Trophoblast cell (in vitro differentiated cells and primary cell): ENCODE measurements at places on chromosomes 7 and 10.

DNA sequence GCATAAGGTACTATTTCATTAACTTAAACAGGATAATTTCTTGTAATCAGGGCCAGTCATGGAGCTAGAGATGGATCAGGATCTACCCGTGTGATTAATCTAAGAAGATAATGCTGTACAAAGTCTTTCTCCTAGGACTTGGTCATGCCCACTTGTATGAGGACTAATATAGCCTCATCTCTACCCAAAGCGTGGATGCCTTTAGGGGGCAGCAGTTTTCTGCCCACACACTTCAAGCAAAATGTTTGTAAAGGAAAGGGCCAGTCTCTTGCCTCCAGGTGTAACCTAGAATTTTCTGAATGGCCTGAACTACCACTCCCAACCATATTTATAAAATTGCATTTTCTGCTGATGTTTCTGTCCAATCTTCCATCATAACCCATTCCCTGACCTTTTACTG, 764.0 kb upstream of the IGFBP3 start:
- DNase-seq = no peak

DNA sequence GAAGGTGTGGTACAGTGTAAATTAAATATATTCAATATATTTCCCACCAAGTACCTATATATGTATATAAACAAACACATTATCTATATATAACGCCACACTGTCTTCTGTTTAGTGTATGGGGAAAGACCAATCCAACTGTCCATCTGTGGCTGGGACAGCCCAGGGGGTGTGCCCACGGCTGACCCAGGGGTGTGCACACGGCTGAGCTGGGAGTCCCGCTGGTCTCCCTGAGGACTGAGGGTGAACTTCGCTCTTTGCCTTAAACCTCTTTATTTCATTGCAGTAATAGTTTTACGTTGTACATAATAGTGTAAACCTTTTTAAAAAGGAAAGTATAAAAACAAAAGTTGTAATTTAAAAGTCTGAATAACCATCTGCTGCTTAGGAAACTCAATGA, 6.3 kb downstream of the EN2 start:
- DNase-seq = no peak

GRCh38 chr10:89857431-89858042, 156.1 kb downstream of the KIF20B start:
- no peak for DNase-seq

GRCh38 chr7:2510909-2511768, 8.4 kb upstream of the LFNG start:
- DNase-seq = no peak

DNA sequence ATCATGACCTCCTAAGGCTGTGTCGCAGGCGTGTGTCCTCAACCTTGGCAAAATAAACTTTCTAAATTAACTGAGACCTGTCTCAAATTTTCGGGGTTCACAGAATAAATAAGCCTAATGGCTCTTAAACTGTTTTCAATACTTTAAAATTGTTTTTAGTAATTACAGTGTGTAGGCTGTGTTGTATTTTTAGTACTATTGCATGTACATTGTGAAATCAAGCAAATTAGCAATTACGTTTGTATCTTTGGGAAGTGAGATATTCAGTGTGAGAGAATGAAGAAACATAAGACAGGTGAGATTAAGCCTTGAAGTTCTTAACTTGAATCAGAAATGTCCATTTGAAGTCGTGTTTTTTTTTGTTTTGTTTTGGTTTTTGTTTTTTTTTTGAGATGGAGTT, 4.8 kb upstream of the AKR1B10 start:
- DNase-seq = no peak

GRCh38 chr7:51369746-51370145, 53.1 kb upstream of the COBL start:
- DNase-seq = peak; percentile 60

DNA sequence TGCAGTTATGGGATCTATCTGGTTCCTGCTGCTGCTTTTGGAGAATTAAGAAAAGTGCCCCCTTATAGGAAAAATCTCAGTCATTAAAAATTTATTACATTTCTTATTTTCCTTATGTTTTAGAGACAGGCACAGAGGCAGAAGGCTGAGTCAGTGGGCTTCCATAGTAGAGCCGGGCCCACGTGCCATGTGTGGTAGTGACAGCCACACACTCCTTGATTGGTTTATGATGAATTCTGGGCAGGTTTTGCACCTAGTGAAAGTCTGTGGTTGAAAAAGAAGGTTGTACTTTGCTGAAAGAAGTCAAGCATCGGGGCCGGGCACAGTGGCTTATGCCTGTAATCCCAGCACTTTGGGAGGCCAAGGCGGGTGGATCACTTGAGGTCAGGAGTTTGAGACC, 109.9 kb downstream of the FANK1 start:
- no peak for DNase-seq

- peak; percentile 30 for DNase-seq
Measured at GRCh38 chr7:156777364-156778069, 115.5 kb downstream of the LMBR1 start.

DNA sequence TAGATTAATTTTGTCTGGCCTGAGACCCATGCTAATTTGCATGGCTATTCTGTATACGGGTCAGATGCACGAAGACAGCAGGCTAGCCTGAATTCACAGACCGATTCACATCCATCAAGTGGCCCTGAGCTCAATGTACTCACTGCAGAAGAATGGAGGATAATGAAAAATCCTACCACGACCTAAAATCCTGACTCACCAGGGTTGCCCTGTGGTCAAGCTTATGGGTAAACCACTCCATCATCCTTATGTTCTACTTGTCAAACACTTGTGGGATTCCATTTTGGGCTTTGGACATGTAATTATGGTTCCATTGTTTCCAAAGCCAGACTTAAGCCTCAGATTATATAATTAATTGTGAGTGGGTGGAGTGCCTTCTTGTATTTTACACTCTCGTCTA, 110.4 kb upstream of the ZNF438 start:
- no peak for DNase-seq

DNA sequence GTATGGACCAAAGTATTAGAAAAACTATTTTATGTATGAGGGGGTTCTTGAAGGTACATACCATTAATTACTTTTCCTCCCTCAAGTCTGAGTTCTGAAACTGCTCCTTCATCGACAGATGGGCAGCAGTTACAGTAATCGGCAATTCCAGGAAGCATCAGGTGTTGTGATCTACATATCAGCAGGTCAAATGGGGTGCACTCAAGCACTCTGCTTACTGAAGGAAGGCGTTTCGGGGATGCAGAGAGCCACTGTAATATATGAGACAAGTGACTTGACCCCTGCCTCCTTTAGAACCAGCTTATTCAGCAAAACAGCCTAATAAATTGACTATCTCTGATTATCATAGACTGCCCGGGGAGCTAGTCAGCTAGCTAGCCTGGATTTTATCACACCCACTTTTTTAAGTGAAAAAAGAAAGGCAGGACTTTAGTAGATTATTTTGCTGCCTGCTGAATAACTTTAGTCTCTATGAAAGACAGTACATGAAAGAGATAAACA, 4.2 kb downstream of the SMNDC1 start:
- no peak for DNase-seq

GRCh38 chr7:19112274-19113001, 5.0 kb downstream of the TWIST1 start:
- DNase-seq = no peak

GRCh38 chr7:82723411-82723810, 279.8 kb upstream of the CACNA2D1 start:
- no peak for DNase-seq

DNA sequence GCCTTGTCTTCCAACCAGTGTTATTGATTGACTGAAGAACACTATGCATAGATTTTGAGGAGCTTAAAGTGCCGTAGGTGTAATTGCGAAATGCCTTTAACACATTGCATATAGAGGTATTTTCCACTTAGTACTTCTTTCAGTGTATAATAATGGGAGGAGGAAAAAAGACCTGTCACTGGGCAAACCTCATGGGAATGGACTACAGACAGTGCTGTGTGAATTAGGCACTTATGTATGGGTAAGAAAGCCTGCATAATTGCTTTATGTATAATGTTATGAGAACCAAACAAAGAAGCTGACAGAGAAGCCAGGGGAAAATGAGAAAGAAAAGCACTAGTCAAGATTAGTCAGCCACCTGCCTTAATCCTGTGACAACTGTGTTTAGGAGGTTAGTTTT, 12.4 kb upstream of the SCRN1 start:
- no peak for DNase-seq

DNA sequence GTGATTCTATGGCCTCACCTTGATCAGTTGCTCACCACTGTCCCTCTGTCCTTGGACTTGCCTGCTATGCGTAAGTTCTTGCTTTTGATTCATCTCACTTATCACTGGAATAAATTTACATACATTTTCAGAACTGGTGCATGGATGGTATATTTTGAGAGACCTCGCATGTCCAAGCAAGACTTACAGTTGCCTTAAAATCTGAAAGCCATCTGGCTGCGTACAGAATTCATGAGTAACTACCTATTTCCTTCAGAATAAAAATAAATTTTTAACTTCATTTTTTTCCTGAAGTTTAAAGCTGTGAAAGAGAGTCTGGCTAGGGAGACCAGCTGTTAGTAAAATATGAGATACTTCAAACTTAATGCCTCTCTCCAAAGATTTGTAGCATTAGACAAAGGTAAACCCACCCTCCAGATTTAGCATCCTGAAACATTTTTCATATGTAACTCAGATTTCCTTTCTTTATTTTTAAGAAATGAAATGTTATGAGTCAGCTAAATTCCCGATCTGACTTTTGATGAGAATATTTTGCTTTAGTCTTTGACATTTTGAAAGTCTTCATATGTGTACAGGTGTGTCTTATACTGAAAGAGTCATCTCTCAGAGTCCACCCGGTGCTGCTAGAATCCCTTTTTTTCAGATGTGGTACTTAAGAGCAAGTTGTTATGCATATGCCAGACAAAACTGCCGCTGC, 136.4 kb upstream of the CELF2 start:
- DNase-seq = no peak

DNA sequence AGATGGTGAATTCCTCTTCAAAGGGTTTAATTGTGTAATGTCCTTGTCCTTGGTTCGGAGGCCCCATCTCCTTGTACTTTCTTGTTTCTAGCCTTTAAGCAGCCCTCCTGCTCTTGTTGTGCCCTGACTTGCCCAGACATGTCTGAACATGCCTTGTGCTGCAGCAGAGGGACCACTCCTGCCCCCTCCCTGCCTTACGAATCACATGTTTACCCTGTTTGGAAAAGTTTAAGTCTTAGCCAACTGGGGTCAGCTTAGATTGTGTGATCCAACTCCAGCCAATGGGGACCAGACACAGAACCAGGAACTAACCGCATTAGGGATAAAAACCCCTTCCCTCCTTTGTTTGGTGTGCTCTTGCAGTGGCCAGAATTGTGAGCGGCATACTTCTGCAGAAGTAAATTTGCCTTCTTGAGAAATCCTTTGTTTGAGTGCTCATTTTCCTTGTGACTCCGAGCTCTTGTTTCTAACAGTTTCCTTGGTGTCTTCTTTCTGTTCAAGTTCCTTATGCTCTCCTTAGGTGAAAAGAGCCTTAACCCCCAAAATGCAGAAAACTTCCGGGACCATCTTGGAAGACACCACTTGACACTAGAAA, 29.4 kb downstream of the CLRN3 start:
- DNase-seq = no peak

DNA sequence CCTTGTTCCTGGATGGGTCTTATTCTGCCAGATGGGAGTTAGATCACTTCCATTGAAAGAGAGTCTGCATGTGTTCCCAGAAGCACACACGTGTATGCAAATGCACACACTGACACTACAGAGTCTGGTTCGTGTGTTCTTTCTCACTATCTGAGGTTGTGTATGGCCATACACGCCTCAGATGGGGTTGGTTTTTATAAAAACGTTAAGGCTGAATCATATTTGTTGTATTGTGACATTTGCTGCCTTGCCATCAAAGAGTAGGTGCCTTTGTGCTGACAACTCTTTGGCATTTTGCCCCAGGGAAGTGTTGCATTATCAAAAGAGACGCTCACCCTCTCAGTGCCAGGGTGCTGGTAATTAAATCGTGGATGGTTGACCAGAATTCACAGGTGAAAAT, 37.7 kb upstream of the HDAC9 start:
- DNase-seq = no peak

- DNase-seq = no peak
Measured at GRCh38 chr7:70301673-70302185, 703.5 kb downstream of the AUTS2 start.

DNA sequence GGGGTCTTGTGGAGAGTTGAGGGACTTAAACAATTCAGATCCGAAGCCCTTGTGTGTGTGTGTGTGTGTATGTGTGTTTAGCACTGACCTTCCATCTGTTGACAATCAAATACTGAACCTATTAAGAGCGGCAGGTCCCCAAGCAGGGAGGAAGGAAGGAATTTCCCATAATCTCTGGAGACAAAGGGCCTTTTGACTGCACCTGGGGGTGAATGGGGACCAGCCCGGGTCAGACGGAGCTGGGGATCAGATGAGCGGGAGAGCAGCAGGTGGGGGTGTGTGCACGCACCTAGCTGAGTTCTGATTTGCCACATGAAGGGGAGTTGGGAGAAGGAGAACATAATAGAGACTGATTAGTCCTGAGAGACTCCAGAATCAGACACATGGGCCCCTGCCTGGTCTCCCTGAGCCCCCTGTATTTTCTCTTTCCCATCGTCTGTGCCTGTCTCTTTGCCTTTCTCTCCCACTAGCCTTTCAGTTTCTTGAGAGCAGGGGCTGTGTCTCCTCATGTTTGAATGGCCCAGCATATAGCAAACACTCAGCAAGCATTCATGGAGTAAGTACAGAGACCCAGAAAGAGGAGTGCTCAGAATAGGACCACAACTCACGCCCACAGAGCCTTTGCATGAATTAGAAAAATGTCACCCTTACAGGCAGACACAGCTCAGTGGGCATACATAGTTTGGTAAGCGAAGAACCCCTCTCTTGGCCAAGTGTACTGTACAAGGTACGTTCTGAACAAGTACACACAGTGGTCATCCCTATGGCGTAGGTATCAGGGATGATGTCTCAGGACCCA, 288.3 kb upstream of the HABP2 start:
- no peak for DNase-seq

DNA sequence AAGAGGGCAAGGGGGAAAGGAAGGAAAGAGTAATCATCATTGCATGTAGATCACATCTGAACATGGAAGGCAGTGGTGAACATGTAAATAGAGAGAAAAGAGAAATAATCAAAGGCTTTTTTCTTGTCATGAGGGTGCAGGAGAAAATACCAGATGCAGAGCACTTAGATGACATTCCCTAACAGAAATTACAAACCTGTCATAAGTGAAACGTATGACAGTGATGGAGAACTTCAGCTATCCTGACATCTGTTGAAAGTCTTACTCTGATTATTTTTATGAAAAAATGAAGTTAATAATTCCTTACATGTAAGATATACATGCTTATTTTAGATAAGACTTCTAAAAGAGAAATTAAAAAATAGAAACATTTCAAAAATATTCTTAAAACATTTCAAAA, 54.7 kb downstream of the BRAF start:
- no peak for DNase-seq

DNA sequence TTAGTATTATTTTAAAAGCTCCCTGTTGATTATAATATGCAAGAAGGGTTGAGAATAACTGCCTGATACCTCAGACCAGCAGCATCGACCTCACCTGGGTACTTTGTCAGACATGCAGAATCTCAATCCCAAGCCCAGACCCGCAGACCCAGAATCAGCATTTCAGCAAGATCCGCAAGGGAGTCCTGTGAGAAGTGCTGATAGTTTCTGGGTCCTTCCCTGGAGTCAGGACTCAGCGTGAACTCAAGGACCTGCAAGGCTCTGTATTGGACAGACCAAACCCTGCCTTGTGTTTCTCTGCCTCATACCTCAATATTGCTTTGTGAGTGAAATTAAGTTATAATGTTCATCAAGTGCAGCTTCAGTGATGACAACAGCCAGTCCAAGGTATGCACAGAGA, 149.5 kb upstream of the NPY start:
- DNase-seq = no peak

GRCh38 chr7:42453931-42454361, 216.9 kb upstream of the GLI3 start:
- no peak for DNase-seq

GRCh38 chr7:157670490-157671357, 333.9 kb downstream of the DNAJB6 start:
- no peak for DNase-seq
